ENCODE measurements at places on chromosomes 7 and 10.

- no peak for DNase-seq
Observed at GRCh38 chr10:94299417-94299816, 63.3 kb downstream of the NOC3L start.

DNA sequence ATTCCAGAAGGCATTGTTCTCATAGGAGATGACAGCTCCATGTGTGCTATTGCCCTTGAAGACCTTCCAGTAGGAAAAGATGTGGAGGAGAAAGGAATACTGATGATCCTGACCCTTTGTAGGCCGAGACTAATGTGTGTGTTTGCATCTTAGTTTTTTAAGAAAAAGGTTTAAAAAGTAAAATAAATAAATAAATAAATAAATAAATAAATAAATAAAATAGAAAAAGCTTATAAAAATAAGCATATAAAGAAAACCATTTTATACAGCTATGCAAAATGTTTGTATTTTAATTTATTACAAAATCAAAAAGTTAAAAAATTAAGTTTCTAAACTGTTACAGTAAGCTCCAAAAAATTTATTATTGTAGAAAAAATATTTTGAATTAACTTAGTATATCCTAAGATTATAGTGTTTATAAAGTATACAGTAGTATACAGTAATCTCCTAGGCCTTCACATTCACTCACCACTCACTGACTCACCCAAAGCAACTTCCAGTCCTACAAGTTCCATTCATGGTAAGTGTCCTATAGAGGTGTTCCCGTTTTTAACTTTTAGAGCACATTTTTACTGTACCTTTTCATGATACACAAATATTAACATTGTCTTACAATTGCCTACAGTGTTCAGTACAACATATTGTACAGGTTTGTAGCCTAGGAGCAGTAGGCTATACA, 435.2 kb upstream of the SEMA3A start:
- no peak for DNase-seq

DNA sequence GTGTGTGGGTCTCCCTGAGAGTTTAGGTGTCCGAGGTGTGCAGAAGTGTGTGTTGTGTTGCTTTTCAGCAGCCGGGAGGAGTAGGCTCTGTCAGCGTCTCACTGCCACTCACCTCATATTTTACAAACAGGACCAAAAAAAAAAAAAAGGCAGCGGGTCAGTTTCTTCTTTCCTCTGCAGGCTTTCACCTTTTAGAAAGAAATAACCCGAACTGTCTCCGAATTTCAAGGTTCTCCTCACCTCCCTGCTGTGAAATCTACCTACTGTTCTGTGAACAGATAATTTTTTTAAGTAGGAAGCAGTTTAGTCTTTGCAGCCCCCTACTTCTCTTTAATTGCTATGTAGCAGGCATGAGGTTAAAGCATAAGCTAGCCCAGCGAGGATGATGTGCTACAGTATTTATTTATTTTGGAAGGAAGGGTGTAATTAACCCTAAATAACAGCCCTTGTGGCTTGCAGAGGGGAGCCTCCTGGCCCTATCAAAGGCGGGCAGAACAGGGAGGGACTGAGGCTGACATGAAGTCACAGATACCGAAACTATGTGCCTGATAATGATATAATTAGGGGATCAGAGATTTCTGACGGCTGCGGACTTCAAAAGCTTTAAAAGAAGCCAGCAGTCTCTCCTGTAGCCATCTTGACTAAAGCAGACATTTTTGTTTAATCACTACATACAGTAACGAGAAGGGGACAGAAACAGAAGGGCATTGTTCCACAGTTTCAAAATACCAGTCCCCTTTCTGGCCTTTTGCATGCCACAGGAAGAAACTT, 1.6 kb downstream of the BAMBI start:
- DNase-seq = no peak

- no peak for DNase-seq
Observed at GRCh38 chr7:92461027-92462003, 14.0 kb downstream of the GATAD1 start.

GRCh38 chr10:116055252-116055916, 217.6 kb downstream of the GFRA1 start:
- no peak for DNase-seq

DNA sequence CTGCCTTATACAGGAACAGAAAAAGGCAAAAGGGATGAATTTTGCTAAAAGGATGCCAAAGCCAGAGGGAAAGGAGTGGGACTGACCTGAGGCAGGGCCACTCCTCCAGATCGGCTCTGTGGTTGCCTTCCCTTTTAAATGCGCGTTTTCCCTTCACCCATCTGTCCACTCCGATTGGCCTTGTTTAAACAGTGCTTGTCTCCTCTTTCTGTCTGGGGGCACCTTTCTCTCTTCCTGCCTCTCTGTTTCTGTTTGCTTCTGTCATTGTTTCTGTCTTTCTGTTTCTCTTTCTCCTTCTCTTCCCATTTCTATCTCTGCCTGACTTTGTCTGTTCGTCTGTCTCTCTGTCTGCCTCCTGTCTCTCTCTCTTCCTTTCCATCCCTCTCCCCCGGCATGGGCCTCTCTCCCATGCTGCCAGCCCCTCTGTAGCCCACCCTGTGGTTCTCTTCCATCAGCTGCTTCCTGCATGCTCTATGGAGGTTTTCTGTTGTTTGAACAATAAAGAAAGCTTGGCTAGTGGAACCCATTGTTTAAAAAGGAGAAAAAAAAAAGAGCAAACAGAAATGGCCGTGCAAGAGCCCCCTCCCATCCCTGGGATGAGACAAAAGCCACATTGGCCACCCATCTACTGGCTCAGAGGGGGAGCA, 29.5 kb upstream of the HSPB1 start:
- no peak for DNase-seq

GRCh38 chr7:155003092-155003375, at the start of gene PAXIP1:
Gene PAXIP1, minus strand, starts transcription at chr7:155003124. Its CDS starts 195 bp downstream, at chr7:155002929.
- no peak for DNase-seq

GRCh38 chr7:101973130-101973529, 155.7 kb downstream of the CUX1 start:
- DNase-seq = no peak

- DNase-seq = no peak
Observed at GRCh38 chr7:147941381-147941780, 649.2 kb upstream of the C7orf33 start.

DNA sequence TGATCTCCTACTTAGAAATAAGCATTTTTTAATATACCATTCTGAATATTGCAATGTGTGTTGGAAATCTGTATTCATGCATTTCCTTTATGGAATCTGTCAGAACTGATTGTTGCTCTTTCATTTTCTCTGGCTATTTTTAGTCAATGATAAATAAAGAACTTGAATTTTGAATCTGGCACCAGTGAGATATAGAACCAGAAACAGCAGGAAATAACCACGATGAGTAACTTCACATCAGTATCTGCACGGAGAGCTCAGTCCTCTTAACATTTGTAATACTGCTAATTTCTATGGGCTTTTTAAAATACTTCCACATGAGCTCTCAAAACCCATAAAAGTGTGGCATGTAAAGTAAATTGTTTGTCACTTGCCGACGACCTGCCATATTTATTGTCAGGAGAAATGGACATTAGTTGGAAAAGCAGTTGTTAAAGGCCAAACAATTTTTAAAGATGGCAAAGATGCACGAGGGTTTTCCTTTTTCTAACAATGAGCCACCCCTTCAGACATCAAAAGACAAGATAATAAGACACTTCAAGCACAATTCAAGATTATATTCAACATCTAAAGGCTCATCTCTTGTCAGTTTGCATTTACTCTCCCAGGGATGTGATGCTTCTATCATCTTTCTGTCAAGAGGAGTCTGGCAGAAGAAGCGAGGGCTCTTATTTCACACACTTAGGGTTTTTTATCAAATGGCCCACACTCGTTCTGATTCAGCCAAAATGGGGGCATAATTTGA, 118.3 kb downstream of the POU6F2 start:
- no peak for DNase-seq

DNA sequence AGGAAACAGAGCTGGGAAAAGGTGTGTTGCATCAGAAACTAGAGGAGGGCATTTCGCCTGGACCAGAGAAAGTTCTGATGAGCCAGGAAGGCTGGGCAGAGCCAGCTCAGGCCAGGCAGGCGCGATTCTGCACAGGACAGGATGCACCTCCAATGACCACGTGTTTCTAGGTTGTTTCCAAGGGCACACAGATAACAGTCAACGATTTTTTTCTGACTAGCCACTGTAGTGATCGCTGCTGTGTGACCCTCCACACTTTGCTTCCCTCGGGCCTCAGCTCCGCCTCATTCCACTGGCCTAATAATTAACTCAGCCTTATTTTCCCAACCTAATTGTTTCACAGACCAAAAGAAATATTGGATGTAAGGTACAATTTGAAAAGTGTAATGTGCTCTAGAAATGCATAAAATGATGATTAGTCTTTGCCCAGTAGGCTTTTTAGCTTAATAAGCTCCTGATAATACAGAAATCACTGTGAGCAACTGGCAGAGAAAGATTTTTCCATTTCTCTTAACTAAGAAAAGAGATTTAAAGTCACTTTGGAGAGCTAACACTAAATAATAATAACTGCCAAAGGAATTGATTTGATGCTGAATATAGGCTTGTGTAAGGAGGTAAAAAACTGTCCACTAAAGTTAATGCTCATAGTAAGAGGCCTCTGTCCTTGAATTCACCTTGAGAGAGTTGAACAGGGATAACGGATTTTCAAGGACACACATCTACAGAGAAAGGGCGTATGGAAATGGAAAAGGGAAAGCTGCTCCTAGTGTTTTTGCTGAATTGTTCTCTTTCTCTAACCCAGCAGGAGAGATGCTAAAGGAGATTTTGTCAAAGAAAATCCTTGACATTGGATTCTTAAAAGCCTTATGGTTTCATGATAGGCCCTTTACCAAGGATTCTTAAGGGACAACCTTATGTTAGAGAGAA, 291.0 kb upstream of the C7orf33 start:
- DNase-seq = no peak

GRCh38 chr7:152969839-152970238, 210.3 kb downstream of the ACTR3B start:
- DNase-seq = no peak

GRCh38 chr10:58897708-58898107, 278.7 kb upstream of the PHYHIPL start:
- no peak for DNase-seq

DNA sequence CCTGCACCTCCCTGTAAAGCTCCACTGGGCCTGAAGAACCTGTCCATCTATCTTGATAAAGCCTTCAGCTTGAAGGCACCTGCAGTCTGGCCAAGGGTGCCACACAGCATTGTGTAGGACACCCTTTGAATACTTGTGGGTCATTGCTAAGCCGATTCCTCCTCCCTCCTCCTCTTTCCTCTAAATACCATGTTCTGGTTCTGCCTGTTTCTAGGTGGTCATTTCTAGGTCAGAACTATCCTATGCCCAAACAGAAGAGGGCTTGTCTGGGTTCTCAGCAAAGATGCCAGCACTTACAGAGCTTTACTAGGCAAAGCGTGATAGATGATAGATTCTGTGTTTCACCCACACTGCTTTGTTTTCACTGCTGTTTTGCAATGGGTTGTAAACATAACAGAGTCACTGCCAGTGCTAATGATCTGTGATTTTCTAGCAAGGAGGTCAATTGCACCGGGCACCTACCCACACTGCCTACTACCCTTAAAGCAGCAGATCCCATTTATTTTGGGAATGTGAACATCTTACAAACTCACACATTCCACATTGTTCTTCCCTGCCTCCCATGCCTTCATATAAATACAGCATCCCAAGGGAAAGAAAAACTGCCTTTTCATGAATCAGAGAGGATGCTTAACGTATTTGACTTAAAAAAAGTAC, 279.1 kb upstream of the PITRM1 start:
- no peak for DNase-seq

DNA sequence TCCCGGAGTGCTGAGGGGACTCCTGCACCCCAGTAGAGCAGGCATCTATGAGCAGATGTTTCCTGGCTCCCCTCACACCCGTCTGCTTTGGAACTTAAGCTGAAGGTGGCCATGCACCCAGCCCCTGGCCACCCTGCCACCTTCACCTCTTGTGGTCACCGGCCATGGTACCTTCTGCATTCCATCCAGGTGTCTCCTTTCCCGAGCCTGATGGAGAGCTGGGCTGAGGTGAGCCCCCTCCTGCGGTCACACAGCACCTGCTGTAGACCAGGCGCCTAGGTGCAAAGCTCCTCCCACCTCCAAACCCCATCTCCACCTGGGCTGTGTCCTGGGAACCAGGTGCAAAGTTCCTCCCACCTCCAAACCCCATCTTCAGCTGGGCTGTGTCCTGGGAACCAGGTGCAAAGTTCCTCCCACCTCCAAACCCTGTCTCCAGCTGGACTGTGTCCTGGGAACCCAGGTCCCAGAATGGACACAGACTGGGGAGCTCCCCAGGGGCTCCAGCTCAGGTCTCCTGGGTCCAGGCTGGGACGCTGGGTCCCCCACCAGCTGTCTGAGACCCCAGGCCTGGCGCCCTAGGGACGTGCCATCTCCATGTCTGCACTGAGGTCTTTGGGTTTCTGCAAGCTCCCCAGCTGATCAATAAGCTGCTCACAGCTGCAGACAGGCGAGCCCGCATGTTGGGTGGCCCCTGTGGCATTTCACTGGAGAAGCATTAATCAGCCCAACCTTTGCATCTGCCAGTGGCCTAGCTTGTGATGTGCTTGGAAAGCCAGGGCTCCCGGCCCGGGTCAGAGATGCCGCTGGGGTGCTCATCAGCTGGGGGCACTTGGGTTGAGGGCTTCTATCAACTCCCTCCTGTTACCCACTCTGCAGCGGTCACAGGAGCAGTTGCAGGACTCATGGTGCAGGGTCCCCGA, 61.2 kb upstream of the INPP5A start:
- DNase-seq = peak; percentile 29

GRCh38 chr10:116490028-116490662, 55.6 kb upstream of the PNLIP start:
- DNase-seq = no peak

All from cardiac septum (tissue), 1 donor.